ENCODE measurements at places on chromosomes 11 and 22. TPM values are rescaled to one million over a fixed set of nuclear protein-coding genes. Genes with fewer than 3 reads are reported as not detected.

APOL6 gene
- total RNA-seq: 1.2 TPM

LDHAL6A gene
- total RNA-seq: not detected

GRCh38 chr11:61645179-61645868 lies 34.9 kb upstream of the DAGLA start:
- DNase-seq: no peak

DNA sequence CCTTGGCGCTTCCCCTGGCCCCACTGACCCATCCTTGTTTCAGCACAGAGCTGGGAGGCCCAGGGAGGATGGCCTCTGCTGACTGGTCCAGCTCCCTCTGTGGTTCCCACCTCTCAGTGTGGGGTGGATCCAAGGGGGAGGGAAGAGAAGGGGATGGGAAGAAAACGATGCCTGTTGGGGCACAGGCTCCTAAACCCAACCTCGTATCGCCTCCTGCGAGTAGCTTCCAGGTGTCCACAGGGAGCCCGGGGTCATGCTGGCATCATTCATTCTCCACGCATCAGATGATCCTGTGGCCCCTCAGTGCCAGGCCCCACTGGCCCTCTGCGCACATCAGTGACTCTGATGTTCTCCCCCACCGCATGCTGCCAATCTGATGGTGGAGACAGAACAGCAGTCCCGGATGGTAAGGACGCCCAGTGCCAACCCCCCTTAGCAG lies 5.1 kb downstream of the MYEOV start:
- no peak for DNase-seq

DNA sequence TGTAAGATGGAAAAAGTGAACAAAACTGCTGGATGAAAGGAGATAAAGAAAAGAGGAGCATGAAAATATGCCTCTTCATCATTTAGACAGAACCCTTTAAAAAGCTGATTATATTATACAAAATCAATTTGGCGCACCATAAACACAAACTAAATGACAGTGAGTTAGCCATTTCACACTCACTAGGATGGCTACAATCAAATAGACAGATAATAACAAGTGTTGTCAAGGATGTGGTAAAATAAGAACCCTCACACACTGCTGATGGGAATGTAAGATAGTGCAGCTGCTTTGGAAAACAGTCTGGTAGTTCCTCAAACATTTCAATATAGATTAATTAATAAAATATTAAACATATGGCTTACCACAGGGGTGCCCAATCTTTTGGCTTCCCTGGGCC lies 99.7 kb downstream of the CWF19L2 start:
- no peak for DNase-seq

DNA sequence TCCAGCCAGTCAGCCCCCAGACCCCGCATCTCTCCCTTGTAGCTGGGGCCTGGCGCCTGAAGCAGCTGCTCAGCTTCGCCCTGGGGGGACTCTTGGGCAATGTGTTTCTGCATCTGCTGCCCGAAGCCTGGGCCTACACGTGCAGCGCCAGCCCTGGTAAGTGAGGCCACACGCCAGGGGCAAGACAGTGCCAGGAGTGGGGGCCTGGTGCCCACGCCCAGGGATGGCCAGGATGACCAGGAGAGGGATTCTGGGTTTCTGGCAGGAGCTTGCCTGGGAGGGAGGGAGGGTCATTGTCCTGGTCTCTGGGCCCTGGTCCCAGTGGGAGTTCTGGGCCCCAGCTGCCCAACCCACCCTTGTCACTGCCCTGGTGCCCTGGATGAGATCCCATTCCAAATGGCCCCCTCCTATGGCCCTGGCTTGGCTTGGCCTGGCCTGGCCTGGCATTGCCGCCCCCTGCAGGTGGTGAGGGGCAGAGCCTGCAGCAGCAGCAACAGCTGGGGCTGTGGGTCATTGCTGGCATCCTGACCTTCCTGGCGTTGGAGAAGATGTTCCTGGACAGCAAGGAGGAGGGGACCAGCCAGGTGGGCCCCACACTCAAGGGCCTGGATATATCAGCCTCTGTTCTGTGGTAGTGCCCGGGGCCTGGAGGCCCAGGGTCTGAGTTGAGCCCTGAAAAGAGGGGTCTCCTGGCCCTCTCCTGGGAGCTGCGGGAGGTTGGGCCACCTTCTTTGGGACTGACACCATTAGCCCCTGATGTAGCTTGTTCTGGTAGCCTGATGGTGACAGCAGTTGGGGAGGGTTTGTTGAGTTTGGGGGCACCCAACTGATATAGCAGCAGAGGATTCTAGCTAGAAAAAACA lies 3.7 kb downstream of the SLC39A13 start:
- DNase-seq: no peak

GRCh38 chr11:105000167-105000566 lies 22.8 kb downstream of the CASP5 start:
- DNase-seq: no peak

MMP8 gene
- not detected for total RNA-seq

- DNase-seq: no peak
Measured at GRCh38 chr11:78957476-78958245, 383.0 kb upstream of the NARS2 start.

- no peak for DNase-seq
Measured at GRCh38 chr22:28900379-28900925, 17.1 kb downstream of the ZNRF3 start.

DNA sequence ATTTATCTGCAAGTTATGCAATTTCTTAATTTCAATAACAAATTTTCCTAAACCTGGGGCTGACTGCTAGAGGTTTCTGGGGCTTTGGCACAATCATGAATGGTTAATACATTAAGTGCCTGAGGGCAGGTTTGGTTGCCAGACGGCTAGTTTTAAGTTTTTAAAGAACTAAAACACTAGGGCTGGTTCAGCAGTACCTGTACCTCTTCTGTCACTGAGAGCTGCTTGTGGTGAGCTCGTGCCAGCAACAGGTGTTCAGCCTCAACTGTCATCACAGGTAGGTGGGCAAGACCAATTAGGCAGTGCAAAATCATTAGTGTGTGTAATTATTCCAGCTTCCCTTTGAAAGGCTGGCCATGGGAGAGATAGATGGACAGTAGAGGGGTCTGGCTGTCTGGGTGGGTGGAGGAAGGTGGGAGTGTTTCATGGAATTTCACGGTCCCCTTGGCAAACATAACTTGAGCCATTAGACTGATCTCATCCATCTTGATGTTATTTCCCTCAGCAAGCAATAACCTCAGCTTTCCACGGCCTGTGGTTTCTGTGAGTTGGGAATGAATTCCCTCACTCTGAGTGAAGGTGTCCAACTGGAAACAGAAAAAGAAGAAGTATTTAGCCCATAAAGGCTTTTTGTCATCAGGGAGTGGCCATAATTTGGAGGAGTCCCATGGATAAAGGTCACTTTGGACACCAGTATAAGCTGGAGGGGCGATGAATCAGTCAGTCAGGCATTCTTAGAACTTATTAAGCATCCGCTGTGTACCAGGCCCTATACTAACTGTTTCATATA lies 114.8 kb downstream of the SNX19 start:
- DNase-seq: no peak

DNA sequence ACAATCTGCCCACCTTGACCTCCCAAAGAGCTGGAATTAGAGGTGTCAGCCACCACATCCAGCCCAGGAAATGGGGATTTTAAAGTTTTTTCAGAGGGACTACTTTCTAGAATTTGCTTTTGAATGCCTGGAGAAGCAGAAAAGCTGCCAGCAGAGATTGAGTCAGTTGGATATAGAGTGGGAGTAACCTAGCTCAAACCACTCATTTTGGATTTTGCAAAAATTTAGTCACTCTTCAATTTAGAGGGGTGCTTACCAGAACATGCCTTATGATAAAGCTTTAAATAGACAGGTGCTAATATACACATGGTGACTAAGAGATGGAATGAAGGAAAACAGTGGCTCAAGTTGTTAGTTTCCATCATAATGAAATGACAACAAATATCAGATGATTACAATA lies 26.5 kb upstream of the PSMA1 start:
- no peak for DNase-seq
